ENCODE measurements at places on chromosomes 16 and 17.

- DNase-seq, result peak; percentile 57
These were observed 14.1 kb downstream of the RMI2 start for GRCh38 chr16:11359370-11359769.

DNA sequence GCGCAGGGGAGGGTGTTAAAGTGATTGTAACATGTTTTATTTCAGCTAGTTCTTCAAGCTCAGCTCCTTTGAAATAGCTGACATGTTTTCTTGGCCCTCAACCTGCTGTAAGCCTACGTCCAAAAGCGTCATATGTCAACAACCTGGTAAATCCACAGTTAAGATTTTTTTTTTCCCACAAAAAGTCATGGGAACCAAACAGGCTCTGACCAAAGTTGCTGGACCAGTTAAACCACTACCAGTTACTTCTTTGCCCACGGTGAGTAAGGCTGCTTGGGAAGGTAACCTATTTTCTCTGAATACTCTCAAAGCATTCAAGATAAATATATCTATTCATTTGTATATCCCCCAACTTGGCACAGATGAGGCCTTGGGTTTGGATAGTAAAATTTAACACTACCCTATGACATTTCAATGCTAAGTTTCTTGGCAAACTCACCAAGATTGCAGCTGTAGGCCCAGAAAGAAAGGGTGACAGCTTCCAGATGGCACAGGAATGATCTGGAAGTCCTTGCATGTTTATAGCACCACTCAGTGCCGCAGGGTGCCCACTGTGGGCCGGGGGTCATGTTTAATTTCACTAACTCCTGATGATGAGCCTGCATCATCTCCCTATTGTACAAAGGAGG is 166.2 kb downstream of the XYLT1 start:
- no peak for DNase-seq

- DNase-seq, result no peak
These were observed 33.5 kb downstream of the PPM1E start for GRCh38 chr17:58789160-58789559.

DNA sequence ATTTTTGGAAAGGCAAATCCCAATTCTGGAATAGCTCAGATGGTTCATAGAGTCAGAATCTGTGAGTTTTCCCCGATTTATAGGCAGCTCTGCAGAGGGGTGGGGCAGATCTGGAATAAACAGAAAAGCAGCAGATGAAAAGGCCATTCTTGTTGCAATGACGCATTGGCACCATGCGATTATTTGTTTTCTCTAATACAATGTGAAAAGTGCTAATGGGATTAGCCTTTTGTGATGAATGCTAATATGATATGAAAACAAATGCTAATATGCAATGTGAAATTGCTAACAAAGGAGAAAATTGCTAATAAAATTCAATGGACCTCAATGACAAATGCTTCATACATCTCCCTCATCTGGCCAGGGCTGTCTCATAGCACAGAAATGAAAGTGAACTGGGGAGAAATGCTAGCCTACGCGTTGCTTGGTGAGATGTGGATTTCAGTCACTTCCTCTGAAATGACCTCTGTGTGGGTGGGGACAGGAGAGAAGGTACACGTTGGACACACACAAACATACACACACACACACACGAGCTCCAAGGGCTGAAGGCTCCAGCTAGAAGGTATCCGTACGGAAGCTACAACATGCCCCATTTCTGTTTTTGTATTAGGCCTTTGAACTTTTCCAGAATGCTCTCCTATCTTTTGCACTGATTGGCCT is 394.5 kb downstream of the XYLT1 start:
- DNase-seq, result no peak

- no peak for DNase-seq
These were observed 40.8 kb downstream of the RPA1 start for GRCh38 chr17:1870592-1870991.

DNA sequence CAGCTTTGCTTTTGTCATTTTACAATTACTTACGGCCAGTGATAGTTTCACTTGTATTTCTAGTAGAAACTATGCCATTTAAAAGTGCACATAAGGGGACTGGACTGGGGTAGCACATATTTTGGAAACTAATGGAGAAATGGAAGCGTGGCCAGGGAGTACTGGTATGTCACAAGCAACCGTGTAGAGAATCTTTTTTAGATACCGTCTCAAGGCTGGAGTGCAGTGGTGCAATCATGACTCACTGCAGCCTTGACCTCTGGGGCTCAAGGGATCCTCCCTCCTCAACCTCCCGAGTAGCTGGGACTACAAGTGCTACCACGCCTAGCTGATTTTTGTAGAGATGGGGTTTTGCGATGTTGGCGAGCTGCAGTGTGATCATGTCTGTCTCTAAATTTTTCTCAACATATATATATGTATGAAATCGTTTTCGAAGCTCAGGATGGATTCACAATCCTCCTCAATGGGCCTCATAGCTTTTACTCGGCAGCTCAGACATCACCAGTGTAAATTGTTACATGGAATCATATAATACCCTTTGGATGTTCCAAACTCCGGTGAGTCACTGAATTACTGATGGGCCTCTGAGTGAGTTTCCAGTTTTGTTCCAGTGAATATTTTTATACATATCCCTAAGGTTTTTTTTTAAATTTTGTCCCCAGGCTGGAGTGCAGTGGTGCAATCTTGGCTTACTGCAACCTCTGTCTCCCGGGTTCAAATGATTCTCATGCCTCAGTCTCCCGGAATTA is 51.7 kb downstream of the ZNF778 start:
- no peak for DNase-seq
